LoVo (cell line): ENCODE measurements at places on chromosomes 7 and 10.
A peak's percentile ranks its signal among the peaks of the same experiment; 100 is the strongest.

GRCh38 chr7:98619450-98620321, 2.6 kb downstream of the NPTX2 start:
- DNase-seq: peak; percentile 20

DNA sequence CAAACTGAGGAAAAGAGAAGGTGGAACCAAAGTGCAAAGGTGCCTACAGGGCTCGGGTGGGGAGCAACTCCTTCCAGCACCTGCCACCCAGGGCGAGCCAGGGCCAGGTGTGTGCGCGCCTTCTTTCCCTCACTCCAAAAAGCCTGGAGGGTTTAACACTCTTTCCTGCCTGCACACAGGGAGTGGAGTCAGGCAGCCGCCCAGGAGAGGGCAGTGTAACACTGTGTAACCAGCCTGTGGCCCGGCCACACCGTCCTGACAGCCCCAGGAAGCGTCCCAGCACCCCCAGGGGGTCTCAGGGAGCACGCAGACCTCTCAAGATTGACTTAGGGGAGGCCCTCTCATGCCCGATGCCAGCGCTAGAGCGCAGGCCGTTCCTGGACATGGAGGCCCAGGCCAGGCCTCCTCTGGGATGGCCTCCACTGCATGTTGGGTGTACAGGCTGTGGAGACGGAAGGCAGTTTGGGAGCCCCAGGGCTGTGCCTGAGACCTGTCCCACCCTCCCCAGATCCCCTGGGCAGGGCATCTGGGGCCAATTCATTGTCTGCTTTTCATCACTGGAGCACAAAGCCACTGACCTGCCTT, 13.4 kb downstream of the BRI3 start:
- peak; percentile 63 for DNase-seq

DNA sequence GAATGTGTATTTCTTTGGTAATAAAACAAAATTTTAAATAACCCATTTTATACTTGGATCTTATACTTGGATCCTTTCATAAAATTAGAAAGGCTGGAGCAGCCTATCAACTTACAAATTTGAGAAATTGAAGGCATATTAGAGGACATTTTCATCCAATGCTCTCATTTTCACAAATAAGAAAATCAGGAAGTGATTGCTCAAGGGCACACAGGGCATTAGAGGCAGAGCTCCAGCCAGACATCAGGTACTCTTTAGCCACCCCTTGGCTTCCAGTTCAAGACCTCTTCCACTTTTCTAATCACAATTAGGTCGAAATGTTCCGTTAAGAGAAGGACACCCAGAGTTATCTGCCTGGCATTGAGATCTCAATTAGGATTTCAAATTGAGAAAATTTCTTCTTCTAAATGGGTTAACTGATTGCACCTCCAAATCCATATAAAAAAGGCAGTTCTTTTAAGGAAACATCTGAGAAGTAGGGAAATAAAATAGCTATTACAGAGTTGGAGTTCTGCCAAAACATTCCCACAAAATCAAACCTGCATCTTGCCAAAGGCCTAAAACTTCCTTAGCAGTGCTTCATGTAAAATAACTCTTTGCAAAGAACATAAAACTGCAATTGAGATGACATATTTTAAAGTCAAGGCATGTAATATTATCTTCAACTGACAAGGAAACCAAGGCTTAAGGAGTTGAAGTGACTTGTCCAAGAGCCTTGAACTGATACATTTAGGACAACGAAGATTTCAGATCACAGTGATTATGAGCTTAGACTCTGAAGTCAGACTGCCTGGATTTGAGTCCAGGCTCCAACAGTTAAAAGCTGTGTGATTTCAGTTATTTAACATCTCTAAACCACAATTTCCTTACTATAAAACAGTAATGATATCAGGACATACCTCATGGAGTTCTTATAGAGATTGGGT, 2.4 kb downstream of the ACTA2 start:
- DNase-seq: no peak

DNA sequence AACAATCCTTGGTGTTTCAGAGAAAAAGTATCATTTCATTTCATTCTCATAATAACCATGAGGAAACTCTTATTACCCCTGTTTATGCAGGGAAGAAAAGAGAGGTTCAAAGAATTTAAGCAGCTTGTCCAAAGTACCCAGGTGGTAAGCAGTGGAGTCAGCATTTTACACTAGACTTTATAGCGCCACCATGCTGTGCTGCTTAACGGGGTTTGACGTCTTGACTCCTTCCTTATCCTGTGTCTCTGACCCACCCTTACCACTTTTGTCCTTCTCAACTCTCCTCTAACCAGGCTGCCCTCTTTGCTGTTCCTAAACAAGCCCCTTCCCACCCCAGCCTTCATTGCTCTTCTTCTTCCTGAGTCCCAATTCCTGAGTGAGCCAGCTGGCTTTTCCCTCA, 117.0 kb upstream of the AHR start:
- DNase-seq: no peak

GRCh38 chr10:31422634-31423033, 103.6 kb downstream of the ZEB1 start:
- DNase-seq: no peak

DNA sequence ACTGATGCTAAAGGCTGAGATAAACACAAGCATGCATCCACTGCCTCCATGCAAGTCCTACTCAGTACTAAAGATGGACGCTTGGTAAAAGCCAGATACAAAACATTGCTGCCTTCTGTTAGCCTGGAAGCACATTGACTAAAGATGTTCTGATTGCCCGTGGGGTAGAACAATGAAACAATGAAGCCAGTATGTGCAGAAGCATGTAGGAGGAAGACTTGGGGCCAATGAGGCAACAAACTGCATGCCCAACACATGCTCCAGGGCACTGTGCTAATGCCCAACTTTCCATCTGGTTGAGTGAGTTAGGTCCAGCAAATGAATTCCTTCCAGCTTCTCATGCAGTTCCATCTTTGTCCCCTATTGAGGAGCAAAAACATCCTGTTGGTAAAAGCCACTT, 1245.5 kb downstream of the GATA3 start:
- no peak for DNase-seq

GRCh38 chr10:130500261-130501000, 364.2 kb downstream of the GLRX3 start:
- no peak for DNase-seq

GRCh38 chr10:7159928-7160327, 250.9 kb downstream of the SFMBT2 start:
- no peak for DNase-seq

DNA sequence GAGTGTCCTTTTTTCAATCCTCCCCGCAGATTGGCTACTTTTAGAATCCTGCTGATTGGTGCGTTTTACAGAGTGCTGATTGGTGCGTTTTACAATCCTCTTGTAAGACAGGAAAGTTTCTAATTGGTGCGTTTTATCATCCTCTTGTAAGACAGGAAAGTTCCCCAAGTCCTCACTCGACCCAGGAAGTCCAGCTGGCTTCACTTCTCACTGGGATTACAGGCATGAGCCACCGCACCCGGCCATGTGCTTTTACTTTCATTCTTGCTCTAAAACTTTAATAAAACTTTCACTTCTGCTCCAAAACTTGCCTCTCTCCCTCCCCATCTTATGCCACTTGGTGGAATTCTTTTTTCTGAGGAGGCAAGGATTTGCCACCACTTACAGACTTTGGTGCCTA, 17.0 kb upstream of the WAPL start:
- DNase-seq: no peak

DNA sequence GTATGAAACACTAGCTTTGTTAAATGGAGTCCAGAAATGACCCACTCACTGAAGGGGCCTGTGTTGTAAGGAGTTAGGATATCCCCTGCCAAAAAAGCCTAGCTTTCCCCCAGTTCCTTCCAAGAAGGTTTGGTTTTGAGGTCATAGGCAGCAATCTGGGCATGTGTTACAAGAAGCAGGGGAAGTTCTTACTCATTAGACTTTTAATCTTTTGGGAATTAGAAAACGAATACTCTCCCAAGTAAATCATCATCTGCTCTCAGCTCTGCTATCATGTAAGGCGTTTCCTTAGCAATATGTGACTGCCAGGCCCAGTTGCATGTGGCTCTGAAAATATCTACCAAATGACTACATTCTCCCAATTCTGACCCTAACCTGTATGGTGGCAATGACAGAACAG, 3.7 kb downstream of the NOD1 start:
- DNase-seq: no peak

- no peak for DNase-seq
Measured at GRCh38 chr10:98478430-98479222, 31.9 kb upstream of the HPS1 start.

DNA sequence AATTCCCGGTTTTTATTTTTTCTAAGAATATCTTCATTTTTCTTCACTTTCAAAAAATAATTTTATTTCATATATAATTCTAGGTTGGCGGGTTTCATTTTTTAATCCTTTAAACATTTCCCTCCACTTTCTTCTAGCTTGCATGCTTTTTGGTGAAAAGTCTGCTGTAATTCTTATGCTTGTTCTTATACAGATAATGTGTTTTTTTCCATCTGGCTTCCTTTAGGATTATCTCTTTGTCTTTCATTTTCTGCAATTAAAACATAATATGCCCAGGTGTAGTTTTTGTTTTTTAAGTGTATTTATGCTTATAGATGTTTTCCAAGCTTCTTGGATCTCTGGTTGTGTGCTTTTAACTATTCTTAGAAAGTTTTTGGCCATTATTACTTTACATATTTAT, 341.3 kb upstream of the SEMA3C start:
- no peak for DNase-seq

DNA sequence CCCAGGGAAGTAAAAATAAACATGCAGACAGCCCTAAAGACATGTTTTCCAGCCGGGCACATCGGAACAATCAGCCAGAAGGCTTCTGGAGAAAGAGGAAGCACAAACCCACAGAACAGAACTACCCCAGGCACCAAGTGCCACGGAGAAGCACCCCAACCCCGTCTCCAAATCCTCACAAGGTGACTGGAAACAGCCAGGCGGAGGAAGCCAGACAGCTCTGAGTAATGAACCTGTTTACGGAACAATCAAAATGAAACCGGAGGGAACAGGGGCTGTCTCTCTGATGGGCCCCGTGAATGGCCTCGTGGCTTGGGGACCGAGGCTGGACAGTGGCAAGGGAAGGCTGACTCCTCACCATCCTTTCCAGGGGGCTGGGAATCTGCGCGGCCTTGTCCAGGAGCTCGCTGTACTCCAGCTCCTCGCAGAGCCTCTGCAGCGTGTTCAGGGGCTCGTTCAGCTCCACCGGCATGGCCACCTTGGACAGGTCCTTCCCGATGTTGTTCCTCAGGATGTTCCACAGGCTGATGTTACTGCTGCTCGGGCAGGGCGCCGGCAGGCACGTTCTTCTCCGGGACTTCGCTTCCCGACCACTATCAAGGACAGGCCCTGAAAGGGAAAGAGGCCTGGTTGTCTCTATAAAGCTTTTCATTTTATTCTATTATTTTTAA, 77.0 kb upstream of the GSDME start:
- DNase-seq: no peak

DNA sequence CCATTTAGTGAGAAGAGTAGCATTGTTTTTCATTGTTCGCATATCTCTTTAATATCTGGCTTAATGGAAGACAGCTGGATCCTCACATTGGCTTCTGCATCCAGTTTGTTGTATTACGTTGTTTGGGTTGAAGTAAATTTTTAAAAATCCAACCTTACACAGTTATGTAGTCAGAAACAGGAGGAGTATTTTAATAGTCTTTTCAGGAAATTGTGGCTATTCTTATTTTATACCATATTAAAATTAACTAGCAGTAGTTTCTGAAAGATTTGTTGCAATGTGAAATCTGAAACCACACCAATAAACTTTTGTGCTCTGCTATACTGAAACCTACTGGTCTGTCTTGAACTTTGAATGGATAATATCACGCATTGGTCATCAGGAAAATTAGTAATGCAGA, 27.9 kb downstream of the MYPN start:
- no peak for DNase-seq

DNA sequence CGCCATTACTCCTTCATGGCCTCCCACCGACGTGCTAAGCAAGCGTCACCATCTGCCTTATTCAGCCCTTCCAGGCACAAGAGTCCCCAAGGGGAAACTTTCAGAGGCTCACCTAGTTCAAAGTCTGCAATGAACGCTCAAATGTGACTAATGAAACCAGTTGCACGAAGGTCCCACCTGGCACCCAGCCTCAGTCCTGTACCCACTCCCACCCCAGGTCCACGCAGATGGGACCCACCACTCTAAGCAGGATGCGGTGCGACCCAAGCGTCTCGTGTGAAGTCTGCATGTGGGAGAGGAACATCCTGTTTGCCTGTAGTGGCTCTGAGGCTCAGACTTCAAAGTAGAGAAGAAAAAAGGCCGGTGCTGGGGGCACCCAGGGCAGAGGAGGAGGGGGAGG, 40.3 kb downstream of the RGS10 start:
- no peak for DNase-seq

- DNase-seq: no peak
Measured at GRCh38 chr7:925601-926000, 28.9 kb downstream of the ADAP1 start.

DNA sequence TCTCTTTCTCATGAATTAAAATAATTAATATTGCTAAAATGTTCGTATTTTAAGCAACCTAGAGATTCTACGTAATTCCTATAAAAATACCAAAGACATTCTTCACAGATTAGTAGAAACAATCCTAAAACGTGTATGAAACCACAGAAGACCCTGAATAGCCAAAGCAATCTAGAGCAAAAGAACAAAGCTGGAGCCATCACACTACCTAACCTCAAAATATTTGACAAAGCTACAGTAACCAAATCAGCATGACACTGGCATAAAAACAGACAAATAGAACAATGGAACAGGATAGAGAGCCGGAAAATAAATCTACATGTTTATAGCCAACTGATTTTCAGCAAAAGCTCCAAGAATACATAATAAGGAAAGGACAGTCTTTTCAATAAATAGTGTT, 105.5 kb upstream of the PTN start:
- no peak for DNase-seq

GRCh38 chr10:38038932-38039245, 28.4 kb downstream of the ZNF33A start:
- DNase-seq: no peak

DNA sequence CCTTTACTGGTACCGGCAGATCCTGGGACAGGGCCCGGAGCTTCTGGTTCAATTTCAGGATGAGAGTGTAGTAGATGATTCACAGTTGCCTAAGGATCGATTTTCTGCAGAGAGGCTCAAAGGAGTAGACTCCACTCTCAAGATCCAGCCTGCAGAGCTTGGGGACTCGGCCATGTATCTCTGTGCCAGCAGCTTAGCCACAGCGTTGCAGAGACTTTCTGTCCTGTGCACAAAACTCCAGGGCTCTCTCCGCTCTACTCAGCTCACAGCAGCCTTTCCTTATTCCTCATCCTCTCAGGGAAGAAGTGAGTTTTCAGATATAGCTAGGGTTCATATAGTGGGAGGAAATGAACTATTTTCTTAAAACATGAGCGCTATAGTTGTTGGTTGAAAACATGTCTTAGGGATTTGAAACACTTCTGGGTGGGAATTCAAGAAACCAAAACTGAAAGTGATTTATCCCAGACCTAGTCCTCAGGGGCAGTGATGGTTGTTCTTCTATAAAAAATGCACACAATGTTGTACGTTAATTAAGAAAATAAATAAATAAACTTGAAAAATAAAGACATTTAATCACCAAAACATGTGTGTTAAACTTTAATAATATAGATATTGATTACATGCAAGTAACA, 150.2 kb upstream of the PRSS58 start:
- DNase-seq: no peak

GRCh38 chr10:100364735-100365391, 17.8 kb downstream of the SCD start:
- peak; percentile 89 for DNase-seq
